ENCODE measurements at places on chromosomes 6 and 20. TPM values are rescaled to one million over a fixed set of nuclear protein-coding genes. Genes with fewer than 3 reads are reported as not detected.

ZSCAN16 gene
- total RNA-seq = 7.6 TPM

C6orf163 gene
- 10.1 TPM for total RNA-seq

GRCh38 chr6:157326979-157327378, 3.7 kb upstream of the TMEM242 start:
- no peak for DNase-seq

DNA sequence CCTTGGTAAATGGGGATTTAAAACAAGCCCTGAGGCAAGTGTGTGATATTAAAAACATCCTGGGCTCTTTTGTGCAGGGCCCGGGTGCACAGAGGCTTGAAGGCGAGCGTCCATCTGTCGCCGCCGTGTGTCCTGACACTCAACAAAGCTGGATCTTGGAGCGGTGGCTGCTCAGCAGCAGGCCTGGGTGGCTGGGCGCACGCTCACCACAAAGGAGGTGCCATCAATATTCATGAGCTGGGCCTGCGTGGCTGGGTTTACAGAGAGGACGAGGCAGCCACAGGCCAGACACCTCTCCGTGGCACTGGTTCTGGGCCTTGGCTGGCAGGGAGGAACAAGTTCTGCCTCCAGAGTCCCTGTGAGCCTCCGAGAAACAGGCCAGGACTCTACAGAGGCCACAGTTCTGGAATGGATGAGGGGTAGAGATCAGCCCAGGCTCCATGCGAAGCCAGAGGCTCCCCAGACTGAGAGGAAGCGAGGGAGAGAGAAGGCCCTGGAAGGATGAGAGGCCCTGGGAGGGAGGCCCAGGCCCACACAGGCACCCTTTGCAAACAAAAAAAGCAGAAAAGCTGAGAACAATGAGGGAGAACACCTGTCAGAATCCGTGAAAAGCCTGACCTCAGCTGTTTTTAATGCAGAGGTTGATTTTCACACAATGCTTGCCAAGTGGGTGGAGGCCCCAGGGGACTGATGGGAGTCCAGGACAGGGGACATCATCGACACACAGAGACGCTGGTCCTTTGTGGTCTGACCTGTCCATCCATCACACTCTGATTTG, 21.9 kb downstream of the BHLHE23 start:
- no peak for DNase-seq

BNIP5 gene
- 0.11 TPM for total RNA-seq

DNA sequence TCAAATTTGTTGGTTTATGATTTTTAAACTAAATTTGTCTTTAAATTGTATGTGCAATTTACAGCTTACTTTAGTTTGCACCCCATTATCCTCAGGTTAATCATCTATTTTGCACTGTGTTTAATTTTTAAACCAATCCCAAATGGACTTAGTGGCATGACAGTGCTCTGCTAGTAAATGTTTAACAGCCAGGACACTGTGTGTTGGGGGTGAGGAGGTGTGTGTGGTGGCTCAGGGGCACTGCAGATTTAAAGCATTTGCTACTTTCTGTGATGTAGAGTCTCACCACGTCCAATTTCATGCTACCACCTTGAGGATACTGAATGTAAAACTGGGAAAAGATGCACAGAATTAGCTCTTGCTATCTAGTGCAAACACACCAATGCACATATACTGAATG, 225.7 kb downstream of the HAO1 start:
- DNase-seq = no peak

GRCh38 chr6:9388596-9388995, 953.3 kb upstream of the SLC35B3 start:
- no peak for DNase-seq

- no peak for DNase-seq
Measured at GRCh38 chr6:105676857-105677256, 274.0 kb upstream of the PREP start.

DNA sequence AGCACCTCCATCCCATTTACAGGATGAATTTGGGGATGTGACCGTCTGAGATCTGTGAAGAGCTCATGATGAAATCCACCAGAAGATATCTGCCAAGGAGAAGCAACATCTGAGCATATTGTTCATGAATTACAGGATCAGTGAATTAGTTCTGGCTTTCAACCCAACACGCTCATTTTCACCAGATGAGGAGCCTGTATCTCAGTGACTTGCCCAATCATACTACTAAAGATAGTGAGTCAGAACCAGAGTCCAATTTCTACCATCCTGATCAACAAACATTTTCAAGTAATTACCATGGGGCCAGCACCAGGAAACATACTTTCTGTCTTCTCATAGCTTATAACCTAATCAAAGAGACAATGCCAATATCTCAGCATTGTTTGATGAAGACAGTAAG, 116.6 kb downstream of the ZDHHC14 start:
- DNase-seq = no peak

DNA sequence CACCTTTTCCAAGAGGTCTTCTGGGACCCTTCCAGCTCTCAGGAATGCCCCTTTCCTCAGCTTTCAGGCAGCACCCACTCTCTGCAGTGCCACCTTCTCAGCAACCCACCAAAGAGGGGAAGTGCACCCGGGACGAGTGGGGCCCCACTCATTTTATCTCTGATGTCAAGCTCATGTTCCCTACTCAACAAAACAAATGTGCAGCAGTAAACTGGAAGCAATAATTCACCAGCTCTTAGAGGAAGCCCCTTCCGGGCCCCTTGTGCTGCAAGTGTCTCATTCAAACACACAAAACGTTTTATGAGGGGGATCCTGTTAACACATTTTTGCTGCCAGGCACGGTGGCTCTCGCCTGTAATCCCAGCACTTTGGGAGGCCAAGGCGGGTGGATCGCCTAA, 13.6 kb downstream of the GFOD1 start:
- no peak for DNase-seq

PRPH2 gene
- 0.38 TPM for total RNA-seq

SEMG2 gene
- total RNA-seq = not detected

- DNase-seq = no peak
Measured at GRCh38 chr6:11750682-11751081, 27.9 kb downstream of the ADTRP start.

DNA sequence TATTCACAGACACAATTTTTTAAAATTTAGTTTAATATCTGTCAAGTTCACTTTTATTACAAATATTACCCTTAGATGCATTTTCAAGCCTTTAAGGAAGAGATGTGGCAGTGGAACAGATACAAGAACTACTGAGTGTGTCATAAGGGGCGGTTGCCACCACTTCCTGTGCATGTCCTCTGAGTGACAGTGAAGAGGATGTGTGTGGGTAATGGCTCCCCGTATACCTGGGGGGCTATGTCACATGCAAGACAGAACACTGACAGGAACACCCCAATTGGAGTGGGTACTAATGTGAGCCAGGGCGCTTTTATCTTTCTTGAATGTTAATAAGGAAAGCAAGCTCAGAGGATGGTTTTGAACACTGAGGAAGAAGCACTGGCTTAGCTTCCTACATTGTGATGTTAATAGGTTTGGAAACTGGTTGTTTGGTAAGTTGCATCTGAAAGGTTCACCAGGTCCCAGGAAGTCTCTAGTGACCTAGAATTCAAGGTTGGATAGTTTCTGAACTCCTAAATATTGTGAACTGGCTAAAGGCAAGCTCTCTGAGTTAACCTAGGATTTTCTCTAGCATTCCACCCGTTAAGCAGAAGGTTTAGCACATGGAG, 83.4 kb upstream of the ASF1A start:
- no peak for DNase-seq

CST5 gene
- total RNA-seq = not detected

PI16 gene
- total RNA-seq = 4.5 TPM

GRCh38 chr6:124074606-124075005, 270.9 kb downstream of the NKAIN2 start:
- no peak for DNase-seq

TGM3 gene
- 56.5 TPM for total RNA-seq

PCSK2 gene
- 5.6 TPM for total RNA-seq

NR2E1 gene
- total RNA-seq = not detected

DNA sequence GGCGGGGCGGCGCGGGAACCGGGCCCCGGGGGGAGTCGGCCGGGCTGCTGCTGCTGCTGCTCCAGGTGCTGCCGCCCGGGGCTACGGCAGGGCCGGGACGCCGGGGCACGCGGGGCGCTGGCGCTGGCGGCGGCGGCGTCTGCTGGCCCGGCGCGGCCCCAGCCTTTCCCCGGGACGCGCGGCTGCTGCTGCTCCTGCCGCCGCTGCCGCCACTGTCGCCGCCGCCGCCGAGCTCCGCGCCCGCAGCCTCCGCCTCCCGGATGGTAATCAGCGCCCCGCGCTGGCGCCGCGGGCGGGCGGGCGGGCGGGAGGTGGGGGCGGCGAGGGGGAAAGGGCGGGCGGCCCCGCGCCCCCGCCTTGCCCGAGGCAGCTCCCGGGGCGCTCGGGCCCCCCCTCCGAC, 306 bp downstream of the EBF4 start:
- DNase-seq = no peak

DNA sequence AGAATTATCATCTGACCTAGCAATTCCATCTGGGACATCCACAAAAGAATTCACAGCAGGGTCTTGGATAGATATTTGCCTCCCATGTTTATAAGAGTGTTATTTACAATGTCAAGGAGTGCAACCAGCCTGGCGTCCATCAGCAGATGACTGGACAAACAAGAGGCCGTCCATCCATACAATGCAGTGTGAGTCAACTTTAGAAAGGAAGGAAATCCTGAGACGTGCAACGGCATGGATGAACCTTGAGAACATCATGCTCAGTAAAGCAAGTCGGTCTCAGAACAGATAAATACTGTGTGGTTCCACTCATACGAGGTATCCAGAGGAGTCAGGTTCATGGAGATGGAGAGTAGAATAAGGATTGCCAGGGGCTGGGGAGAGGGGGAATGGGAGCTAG, 46.4 kb downstream of the FOXF2 start:
- DNase-seq = no peak

GRCh38 chr6:79064635-79065034, 13.4 kb downstream of the PHIP start:
- DNase-seq = no peak

DNA sequence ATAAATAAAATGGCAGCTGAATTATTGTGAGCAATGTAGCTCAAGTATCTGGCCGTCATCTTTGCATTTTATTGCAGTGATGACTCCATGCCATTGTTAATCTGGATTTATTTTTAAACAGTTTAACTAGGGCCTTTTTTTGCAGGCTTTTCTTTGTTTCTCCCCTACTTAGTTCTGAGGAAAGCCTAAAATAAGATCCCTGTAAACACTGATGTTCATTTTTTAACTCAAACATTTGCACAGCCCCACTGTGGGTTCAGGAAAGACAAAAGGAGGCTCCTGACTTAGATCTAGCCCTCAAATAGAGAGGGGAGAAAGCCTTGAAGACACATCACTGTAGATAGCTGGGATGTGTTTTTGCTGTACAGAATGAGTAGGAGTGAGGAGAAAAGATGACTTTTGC, 69.2 kb downstream of the PLEKHG1 start:
- no peak for DNase-seq

SPACA1 gene
- total RNA-seq = not detected

DNA sequence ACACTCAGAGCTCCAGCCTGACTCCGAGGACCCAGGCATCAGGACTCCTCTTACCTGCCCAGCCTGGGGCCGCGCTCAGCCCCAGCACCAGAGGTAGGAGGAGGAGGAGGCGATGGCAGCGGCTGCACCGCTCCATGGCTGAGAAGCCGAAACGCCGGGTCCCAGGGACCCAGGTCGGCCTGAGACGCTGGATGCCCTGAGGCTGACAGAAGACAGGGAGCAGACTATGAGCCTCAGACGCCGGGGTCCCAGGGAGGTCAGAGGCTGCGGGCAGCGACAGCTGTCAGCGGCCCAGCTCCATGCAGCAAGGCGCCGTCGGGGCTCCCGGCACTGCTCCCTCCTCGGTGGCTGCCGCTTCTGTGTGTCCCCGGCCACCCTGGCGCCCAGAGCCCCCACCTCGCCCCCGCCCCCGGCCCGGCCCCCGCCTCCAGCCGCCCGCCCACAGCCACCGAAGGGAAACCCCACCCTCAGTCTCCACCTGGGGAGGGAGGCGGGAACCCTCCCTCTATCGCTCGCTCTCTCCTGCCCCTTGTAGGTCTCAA, at the start of gene COL11A2:
Gene COL11A2, minus strand, starts transcription at position 363 of the 542 bp plus-strand sequence. Its CDS starts 227 bp downstream, at position 136.
- no peak for DNase-seq

Measured in suprapubic skin (tissue), 4 donors.